GM23338 (cell line): ENCODE measurements at places on chromosomes 3 and 15.

- DNase-seq: no peak
These were observed 68.8 kb downstream of the PLOD2 start for GRCh38 chr3:146092230-146092629.

DNA sequence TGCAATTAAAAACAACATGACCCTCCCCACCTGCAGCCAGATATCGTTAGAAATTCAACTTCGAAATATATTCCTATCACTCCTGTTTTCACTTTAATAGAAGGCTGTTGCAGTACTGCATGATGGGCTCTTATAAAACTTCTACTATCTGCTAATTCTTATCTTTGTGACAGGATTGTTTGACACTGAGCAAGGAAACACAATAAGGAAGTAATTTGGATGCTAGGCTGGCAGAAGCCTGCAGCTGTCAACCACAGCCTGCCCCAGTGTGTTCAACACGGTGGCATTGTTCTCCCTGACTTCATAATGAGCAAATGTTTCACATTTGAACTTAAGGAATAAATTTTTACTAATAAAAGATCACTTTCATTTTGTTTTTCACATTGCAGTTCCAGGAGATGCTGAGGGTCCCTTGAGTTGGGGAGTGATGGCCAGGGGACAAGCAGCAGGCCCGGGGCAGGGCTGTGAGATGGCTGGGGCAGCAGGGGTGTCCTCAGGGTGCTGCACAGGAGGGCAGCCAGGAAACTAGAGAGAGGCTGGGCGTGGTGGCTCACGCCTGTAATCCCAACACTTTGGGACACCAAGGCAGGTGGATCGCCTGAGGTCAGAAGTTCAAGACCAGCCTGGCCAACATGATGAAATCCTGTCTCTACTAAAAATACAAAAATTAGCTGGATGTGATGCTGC lies 64.8 kb upstream of the SEC61A1 start:
- DNase-seq: no peak

GRCh38 chr15:36594556-36595090 lies 15.2 kb downstream of the CDIN1 start:
- DNase-seq: no peak

DNA sequence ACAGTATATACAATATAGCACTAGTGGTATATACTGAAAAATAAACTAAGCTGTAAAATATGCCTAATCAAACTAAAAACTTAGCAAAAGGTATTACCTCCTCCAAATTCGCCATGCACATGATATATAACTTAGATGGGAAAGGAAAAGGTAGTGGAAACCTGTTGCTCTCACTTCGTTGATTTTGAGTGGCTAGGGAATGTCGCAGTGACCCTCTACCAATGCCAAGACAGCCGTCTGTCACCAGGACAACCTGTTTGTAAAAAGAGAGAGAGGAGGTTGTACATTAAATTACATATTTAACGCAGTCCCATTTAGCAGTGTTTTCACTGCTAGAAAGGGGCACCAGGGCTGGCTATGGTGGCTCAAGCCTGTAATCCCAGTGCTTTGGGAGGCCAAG lies 11.3 kb downstream of the INTS14 start:
- no peak for DNase-seq

DNA sequence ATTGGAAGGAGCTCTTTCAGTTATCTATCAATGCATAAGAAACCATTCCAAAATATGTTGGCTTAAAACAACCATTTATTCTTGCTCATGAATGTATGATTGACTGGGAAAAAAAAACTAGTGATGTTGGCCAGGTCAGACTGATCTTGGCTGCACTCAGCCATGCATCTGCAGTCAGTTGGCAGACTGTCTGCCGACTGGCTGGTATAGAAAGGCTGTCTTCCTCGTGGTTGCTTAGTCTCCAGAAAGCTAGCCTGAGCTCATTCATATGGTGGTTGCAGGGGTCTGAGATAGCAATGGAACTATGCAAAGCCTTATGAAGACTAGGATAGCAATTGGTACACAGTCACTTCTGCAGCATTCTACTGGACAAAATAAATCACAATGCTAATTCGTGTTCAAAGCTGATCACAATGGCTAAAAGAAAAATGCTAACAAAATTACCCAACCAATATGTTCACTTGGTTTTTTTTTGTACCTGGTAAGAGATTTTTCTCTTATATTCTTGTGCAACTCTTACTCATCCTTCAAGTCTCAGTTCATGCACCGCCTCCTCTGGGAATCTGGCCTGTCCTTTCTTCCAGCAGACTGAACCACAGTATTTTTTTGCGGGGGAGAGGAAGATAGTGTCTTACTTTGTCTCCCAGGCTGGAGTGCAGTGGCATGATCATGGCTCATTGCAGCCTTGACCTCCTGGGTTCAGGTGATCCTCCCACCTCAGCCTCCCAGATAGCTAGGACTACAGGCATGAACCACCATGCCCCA lies 126.8 kb downstream of the KCNAB1 start:
- DNase-seq: no peak

DNA sequence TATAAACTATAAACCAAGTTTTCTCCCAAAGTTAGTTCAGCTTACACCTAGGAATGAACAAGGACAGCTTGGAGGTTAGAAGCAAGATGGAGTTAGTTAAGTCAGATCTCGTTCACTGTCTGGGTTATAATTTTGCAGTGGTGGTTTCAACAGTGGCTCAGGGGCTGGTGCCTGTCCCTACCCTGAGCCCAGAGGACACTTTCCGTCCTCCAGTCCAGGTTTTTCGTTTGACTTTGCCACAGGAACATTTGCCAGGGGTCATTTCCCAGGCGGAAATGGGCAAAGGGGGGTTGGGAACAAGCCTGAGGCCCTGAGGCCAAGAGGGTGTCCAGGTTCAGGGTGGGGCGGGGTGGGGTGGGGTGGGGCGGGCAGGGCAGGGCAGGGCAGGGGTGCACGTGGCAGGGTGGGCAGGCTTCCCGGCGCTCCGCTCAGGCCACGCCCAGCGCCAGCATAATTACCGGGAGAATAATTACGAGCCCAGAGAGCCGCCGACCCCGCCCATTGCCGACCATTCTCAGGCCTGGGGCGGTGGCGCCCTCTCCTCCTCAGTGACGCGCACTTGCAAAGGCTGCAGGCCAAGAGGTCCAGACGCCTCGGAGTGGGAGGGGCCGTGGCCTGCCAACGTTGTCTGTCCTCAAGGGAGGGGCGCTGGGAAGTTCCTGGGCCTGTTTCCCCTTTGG lies 70.4 kb downstream of the KLF13 start:
- peak; percentile 97 for DNase-seq

GRCh38 chr3:67531181-67532101 lies 123.0 kb downstream of the SUCLG2 start:
- no peak for DNase-seq

- DNase-seq: no peak
These were observed 631.5 kb downstream of the PYDC2 start for GRCh38 chr3:192092388-192093005.

GRCh38 chr3:100261485-100261903 lies 702 bp downstream of the TBC1D23 start:
- no peak for DNase-seq

DNA sequence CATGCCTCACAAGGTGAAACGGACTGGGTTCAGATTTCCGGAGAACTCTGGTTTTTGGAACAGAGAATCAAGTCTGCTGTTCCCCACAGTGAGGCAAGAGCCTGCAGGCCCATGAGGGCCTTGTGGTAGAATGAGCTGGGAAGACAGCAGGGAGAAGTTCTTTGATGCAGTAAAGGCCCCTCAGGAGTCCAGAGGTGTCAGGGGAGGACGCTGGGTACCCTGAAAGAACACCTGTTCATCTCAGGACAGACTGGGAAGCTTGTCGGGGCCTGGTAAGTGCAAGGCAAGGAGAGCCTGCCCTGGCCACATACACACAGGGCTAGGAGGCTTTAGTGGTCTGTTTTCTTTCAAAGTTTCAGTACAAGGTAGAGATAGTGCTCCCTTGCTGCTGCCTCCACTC lies 3.7 kb upstream of the ZBTB47 start:
- DNase-seq: no peak

DNA sequence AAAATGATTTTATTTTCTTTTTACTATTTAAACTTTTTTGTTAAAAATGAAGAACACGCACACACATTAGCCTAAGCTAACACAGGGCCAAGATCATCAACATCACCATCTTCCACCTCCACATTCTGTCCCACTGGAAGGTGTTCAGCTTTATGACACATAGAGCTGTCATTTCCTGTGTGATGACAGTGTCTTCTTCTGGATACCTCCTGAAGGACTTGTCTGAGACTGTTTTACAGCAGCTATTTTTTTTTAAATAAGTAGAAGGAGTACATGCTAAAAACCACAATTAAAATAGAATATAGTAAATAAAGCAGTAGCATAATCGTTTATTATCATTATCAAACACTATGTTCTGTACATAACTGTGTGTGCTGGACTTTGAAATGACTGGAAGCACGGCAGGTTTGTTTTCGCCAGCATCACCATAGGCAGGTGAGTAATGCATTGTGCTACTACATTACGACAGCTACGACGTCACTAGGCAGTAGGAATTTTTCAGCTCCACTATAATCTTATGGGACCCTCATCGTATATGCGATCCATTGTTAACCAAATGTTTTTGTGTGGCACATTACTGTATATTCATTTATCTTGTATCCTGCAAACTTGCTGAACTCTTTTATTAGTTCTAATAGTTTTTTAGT lies 72.8 kb downstream of the KLF15 start:
- no peak for DNase-seq

DNA sequence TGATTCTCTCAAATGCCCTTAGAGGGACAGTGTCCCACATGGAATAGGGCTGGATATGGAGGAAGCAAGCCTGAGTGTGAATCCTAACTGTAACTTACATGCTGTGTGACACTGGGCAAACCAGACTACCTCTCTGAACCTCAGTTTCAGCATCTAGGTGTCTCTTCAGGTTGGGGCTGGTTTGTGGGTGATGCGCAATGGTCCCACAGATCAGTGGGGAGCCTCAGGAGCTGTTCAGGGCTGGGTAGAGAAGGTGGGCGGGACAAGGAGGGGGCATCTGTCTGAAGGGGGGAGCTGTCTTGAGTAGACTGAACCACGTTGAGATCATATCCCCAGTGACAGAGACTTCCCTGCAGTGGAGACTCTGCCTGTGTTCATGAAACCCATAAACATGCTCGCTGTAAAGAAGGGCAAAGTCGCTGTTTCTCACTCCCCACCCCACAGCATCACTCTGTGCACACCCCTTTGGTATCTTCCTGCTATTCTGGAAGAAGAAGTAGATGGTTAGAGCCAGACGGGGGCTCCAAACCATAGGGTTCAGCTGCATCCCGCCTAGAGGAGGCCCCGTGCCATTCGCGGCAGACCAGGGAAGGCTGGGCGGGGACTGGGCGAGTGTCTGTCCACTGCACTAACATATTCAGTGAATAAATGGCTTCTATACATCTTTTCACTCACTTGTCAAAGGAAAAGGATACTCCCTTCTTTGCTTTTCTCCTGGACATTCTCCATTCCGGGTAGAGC lies 28.4 kb downstream of the SRPRB start:
- no peak for DNase-seq

- no peak for DNase-seq
These were observed 148.4 kb downstream of the USP13 start for GRCh38 chr3:179801263-179801662.

DNA sequence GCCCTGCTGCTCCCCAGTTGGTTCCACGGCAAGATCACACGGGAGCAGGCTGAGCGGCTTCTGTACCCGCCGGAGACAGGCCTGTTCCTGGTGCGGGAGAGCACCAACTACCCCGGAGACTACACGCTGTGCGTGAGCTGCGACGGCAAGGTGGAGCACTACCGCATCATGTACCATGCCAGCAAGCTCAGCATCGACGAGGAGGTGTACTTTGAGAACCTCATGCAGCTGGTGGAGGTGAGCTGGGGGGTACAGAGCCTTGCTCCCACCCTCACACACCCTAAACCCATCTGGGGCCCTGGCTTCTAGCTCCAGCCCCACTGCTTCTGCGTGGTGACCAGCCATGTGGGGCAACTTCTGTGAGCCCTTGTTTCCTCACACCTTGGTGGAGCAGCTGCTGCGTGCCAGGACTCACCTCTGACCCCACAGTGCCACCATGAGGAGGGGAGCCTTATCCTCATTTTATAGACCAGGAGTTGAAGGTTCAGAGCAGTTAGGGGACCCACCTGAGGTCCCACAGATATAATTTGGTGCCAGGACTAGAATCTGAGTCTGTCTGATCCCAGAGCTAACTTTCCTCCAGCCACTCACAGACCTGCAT lies 13.3 kb upstream of the LMAN1L start:
- no peak for DNase-seq

DNA sequence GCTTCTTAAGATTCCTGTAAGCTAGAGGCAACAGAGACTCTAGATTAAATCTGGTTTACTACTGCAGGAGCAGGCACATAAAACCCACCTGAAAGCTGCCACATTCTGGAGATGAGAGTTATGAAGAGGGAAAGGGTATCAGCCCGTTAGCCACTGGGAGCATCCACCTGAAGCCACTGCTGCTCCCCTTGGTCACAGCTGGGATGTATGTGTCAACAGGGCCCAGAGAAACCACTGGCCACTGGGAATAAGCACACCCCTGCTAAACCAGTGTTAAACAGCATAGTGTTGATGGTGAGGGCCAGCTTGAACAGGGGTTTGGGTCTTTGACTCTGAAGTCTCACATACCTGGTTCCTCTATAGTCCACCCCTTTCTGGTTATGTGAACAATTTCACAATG lies 10.9 kb downstream of the SLCO2A1 start:
- no peak for DNase-seq

DNA sequence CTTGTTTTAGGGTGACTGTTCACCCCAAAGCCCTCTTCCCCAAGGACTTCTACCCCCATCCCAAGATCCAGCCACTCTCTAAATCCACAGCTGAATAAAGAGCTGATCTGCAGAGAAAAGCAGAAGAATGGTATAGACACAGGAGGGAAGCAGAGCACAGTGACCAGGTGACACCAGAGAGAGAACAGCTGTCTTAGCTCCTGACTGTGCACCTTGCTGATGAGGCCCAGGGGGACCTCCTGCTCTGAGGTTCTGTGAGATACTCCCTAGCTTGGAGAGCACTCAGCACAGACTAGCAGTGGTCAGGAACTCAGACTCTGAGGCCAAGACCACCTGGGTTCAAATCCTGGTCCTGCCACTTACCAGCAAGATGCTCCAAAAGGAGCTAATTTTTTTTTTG lies 17.7 kb downstream of the MCF2L2 start:
- no peak for DNase-seq

DNA sequence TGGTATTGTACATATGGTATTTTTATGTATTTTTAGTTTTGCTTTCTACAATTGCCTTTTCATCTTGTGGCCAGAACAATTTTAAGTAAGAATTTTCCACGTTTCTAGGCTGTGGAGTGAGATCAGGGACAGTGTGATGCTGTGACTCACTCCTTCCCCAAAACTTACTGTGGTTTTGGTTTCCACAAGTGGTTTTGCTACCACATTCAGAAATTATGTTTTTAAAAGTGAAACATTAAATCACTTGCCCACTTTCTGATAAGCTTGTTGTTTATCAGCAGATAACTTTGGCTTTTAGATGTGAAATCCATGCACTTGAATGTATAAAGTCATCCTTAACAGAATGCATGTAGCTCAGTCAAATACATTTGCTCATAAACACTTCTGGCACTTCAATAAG lies 192.2 kb upstream of the THRB start:
- DNase-seq: no peak

GRCh38 chr15:68526269-68526668 lies 52.5 kb upstream of the CORO2B start:
- DNase-seq: no peak

GRCh38 chr15:55226127-55226526 lies 29.4 kb upstream of the RSL24D1 start:
- DNase-seq: no peak

- DNase-seq: no peak
These were observed 219.4 kb upstream of the BHLHE40 start for GRCh38 chr3:4759689-4760312.
